GM13976 (cell line): ENCODE measurements at places on chromosomes 1 and 21.

- no peak for DNase-seq
Measured at GRCh38 chr1:236342403-236343245, 51.5 kb upstream of the EDARADD start.

GRCh38 chr1:32622806-32623681 lies 27.3 kb downstream of the ZBTB8OS start:
- DNase-seq: no peak

DNA sequence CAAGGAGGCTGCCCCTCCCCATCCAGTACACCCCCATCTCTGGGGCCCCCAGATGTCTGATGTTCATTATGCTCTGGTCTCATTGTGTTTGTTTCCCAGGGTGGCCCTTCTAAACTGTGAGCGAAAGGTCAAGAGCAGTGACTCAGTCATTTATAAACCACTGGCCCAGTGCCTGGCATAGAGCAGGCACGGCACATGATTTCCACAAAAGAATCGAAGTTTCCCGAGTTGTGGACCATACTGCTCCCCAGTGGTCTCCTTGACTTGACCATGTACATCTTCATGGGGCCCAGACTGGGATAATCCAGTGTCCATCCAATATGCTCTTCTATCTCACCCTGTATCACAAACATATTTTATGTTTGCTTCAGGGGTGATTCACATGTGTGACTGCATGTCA lies 153.3 kb downstream of the NR5A2 start:
- DNase-seq: no peak

- DNase-seq: no peak
Measured at GRCh38 chr1:236301958-236302335, 20.2 kb upstream of the ERO1B start.

DNA sequence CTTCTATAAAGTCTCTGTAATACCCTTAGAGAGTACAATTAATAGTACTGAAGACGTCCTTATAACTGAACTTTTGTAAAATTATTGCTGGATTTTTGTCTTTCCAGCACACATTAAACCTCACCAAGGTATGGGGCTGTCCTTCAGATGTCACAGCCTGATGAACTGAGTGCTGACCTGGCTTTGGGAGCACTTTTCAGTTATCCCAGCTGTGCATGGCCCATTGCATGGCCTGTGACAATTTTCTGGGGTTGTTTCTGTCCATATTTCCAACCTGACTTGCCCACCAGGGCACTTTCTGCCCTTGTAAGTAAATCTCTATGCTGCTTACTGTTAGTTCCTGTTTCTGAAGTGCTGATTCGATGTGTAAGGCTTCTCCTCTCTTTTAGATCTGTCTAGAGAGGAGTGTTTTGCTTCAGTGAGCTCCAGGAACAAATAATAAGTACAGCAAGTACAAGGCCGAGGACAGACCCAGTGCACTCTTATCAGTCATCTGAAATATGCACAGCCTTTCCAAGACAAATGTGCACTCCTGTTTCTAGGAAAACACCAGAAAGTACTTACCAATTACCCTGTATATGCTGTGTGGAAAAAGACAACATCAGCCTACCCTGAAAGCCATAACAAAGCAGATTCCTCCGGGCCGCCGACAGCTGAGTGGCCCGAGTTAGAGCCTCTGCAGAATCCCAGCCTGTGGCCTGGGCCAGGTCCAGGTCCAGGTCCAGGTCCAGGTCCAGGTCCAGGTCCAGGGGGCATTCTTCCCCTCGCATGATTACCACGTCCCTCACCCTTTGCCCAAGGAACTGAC lies 121.7 kb downstream of the DHRS3 start:
- no peak for DNase-seq

GRCh38 chr1:192682335-192682734 lies 46.4 kb downstream of the RGS13 start:
- DNase-seq: no peak

DNA sequence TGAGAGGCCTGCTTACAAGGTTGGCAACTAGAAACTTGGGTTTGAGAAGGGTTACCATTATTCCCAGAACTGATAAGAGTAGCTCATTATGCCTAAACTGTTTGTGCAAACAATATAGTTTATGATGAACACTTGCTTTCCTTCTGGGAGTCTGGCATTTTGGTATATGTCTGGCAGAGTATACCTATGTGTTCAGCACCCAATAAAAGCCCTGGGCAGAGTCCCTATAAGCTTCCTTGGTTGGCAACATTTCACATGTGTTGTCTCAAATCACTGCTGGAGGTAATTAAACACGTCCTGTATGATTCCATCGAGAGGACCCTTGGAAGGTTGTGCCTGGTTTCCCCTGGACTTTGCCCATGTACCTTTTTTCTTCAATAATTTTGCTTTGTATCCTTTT lies 39.7 kb upstream of the DMRTA2 start:
- DNase-seq: no peak

DNA sequence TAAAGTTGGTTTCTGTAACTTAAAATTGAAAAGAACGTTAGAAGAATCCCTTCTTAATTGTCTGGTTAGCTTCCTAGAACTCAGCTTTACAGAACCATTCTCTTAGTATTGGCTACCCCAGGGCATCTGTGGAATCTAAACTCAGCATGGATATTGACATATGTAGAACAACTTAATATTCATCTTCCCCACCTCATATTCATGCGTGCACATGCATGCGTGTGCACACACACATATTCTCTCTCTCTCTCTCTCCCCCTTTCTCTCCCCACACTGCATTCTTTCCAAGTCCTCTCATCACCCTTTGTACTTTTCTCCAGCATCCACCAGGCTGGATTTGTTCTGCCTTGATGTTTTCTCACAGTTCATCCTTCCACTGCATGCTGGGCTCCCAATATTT lies 13.4 kb downstream of the PIGM start:
- DNase-seq: no peak

DNA sequence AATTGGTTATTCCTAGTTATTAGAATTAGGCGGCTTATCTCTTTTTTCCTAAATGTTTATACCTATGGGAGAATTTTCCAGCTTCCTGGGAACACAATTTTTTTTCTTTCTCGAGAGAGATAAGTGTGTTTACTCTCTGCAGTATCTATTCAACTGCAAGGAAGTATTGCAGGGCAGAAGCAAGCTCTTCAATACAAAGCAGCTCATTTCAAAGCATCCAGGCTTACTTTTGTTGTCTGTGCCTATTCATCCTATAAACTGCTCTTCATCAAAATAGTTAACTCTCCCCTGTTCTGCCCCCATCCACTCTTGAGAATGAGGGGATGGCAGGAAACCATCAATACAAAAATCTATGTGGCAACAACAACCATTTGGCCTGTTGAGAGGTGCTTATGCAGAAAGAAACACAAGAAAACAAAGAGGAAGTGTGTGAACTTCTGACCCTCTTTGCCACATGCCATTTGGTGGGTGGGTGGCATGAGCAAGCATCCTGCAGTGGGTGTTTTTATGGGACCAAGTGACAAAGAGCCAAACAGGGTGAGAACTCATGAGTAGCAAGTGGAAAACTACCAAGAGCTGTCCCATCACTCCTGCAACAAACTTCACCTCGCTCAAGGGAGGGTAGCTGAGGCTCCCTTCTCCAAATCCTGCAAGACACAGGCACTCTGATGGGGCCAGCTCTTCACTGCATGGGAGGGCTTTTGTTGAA lies 50.6 kb upstream of the MRPS6 start:
- no peak for DNase-seq

- DNase-seq: no peak
Measured at GRCh38 chr1:13802782-13803545, 103.0 kb downstream of the PRDM2 start.

DNA sequence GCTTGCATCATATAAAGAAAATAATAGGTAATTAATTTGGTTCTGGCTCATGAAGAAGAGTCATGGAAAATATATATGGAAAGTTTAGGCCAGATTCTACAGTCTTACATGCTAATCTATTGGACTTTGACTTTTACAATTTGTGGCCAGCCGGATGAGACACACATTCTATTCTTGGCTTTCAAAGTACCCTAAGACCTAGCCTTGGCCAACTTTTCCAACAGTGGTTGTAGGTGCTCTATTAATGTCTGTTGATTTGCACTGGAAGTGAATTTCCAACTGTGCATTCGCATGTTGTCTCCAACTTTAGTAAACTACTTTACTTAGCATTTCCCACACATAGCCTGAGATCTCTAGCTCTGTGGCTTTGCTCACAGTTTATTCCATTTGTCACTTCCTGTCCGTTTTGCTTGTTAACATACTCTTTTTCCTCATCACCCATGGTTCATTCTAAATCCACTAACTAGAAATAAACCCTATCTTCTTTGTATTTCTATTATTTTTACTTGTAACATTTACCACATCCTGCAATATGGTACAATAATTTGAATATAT lies 644.0 kb downstream of the PTPRC start:
- DNase-seq: no peak
